ENCODE measurements at places on chromosomes 12 and 14.
A peak's percentile ranks its signal among the peaks of the same experiment; 100 is the strongest.

GRCh38 chr12:47449797-47450196 is 256.0 kb downstream of the RPAP3 start:
- DNase-seq: no peak

GRCh38 chr12:75760573-75761294 is 249.3 kb upstream of the KRR1 start:
- no peak for DNase-seq

DNA sequence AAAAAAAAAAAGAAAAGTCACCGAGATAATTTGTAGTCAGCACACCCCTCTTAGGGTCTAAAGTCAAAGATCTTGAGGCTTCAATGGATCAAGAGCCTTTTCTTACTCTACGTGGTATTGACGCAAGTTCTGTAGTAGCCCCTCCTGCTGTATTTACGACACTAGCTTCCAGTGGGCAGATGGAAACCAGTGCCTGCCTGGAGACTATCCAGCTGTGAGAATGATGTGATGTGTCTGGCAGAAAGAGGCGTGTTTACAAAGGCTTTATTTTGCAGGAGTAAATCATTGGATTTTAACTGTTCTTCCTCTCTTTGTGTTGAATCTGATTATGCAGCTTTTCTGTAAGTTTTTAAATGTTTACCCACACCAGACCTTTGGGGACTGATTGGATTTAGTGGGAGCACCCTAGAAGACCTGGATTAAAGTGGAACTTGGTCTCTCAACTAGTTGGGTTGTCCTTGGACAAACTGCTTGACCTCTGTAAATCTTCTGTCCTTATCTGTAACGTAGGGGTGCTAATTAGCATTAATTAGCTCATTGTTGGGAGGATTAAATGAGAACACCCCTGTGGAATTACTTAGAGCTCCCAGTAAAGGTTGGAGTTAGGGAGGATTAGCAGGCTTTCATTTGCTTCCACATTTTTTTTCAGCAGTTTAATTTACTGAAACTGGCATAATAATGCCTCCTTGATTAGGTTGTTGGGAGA is 72.4 kb downstream of the RASSF3 start:
- DNase-seq: no peak

DNA sequence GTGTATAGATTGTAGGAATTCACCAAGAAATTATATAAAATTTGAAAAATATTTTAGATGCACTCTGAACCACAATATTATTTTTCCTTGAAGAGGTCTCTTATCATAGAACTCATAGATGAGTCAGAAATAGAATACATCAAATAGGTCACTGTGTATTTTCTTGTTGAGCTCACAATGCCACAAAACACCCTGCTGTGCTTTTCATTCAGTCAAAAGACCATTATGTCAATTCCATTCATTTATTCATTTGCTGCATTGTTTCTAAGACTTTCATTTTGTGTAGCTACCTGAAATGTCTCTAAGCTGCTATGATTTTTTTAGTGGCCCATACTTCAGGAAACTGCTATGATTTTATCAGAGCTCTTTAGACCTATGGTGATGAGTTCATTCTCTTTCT is 231.9 kb upstream of the AVPR1A start:
- DNase-seq: no peak

DNA sequence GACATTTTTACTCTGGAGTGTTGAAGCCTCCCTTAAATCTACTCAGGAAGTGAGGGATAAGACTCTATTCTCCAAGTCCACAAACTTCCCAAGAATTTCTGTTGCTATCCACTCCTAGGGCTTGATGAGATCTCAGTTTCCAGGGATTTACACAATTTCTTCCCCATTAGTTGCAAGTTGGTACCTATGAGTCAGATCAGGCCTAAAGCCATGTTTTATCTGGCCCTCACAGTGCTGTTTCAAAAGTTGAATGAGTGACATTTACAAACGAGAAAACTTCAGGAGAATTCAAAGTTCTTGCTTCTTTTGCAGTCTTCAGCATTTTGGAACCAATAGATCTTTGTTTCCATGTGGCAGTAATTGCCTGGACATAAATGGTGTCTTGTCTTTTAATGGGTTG is 156.4 kb upstream of the SYT10 start:
- no peak for DNase-seq

DNA sequence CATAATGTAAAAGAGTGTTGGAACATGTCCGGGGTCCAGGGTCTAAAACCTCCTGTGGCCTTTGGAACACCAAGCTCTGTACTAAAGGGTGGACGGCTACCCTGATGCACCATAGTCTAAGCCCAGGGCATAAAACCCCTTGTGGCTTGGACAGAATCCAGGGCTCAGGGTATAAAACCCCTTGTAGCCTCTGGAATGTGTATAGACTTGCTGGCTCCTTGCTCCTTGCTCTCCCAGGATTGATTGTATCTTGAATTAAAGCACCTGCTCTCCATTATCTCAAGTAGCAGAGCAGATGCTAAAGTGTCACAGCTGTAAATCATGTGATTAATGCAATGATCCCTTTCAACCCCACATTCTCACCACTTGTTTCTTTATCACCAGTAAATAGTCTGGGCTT is 556.5 kb downstream of the LRFN5 start:
- DNase-seq: no peak

DNA sequence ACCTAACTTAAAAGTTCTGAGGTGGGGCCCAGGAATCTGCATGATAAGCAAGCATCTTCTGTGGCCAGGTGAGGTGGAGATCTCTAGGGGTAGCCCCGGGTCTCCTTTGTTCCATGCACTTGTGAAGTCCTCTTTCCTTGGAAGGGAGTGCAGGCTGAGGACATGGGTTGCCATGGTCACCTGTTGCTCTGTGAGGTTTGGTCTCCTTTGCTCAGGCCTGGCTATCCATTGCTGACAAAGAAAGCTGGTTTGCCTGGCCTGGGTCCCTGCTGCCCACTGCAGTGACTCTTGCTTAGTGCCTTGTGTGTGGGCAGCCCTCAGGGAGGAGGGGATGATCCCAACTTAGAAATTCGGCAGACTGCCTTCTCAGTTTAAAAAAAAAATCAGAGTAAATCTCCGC is 11.1 kb downstream of the NRXN3 start:
- DNase-seq: no peak

GRCh38 chr14:69484444-69485314 is at the start of gene PLEKHD1:
Gene PLEKHD1 (plus strand): TSS chr14:69484728. CDS start chr14:69484966, 238 bp downstream.
- no peak for DNase-seq

DNA sequence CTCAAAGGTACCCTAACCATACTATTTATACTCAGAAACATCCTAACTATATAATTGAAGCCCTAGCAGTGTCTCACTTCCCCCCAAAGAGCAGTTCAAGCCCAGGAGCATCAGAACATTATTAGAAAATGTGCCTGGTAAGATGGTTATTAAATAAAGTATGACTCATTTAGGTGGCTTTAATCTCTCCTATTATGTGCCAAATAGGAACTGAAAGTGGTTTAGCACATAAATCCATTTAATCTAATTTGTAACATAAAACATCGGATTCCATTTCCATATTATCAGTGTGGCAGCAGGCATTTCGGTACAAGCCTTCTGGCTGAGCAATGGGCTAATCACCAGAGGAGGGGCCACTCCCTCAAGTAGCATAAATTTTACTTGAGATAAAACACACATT is 395.2 kb upstream of the TMTC1 start:
- DNase-seq: no peak

DNA sequence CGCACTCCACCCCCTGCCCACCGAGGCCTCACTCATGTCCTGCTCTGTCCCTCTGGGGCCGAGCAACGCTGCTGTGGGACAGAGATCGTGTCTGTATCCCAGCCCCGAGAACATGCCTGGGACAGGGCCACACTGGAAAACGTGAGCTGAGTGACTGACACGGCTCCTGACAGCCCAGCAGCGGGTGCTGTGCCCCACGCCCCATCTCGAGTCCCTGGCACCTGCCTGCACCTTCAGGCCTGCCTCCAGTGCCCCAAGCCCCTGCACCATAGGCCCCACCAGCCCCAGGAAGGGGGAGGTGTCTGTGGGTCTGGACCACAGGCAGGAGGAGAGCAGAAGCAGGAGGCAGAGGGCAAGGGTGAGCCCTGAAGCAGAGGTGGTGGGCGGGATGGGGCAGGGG is 34.6 kb upstream of the UBC start:
- no peak for DNase-seq

DNA sequence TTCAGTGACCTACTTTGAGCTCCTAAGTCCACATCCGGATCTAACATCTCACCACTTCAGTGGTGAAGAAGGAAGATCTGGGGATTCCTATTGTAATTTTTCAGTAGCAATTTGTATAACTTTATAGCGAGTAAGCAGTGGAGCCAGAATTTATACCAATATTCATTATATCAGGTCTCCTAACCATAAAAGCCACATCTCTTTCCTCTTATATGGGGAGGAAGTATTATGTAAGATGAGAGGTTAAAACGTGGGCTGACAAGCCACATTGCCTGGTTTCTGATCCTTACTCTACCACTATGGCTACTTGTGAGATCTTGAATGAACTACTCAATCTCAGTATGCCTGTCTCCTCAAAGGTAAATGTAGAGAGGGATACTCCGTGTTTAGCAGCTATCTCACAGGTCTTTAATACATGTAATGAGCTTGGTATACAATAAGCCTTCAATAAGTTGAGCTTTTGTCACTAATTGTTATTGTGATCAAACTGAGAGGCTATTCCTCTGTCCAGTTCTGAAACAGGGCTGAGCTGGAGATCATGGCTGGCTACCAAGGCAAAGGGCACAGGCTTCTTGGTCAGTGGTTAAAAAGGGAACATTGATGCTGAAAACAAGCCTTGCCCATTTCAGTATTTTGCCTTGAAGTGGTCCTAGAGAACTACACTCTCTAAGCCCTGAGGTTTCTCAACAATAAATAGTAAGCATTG is 3.3 kb upstream of the TMEM117 start:
- DNase-seq: no peak

- DNase-seq: no peak
Measured at GRCh38 chr12:70853326-70853725, 67.2 kb downstream of the PTPRR start.

- DNase-seq: peak; percentile 60
Measured at GRCh38 chr14:61837336-61838229, 75.4 kb downstream of the SNAPC1 start.

DNA sequence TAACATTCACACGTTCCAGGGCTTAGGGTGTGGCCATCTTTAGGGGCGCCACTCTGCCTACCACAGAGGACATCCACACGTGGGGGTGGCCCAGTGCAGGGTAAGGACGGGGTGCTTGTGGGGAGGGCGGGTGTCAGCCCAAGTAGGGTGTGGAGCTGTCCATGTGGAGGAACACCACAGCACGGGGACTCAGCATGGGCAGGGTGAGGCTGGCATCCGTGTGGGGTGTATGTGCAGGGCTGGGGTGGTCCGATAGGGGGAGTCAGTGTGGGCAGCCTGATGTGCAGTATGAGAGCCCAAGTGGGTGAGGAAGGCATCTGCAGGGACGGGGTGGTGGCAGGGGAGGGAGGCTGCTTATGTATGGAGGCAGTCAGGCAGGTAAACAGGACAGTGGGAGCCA is 17.7 kb downstream of the PSMC1 start:
- DNase-seq: peak; percentile 30

GRCh38 chr14:51540364-51540763 is 111.3 kb upstream of the FRMD6 start:
- no peak for DNase-seq
